Memory B cell (primary cell): ENCODE measurements at places on chromosomes 5 and 9.

GRCh38 chr9:110579862-110580219 lies 300 bp upstream of the SVEP1 start:
- no peak overlapping the region for H3K27ac ChIP-seq
- DNase-seq = no peak
- H3K4me3 ChIP-seq = no peak overlapping the region
- H3K36me3 ChIP-seq = peaks cover 2% of the 10 kb centered on the region
- H3K27me3 ChIP-seq = peaks cover 10% of the 10 kb centered on the region

GRCh38 chr5:60382716-60383115 lies 317.2 kb downstream of the DEPDC1B start:
- H3K36me3 ChIP-seq = no peaks in the 10 kb centered on the region
- H3K4me3 ChIP-seq = no peak overlapping the region
- no peak for DNase-seq
- no peak overlapping the region for H3K27ac ChIP-seq
- H3K4me1 ChIP-seq = peaks cover 13% of the 10 kb centered on the region

DNA sequence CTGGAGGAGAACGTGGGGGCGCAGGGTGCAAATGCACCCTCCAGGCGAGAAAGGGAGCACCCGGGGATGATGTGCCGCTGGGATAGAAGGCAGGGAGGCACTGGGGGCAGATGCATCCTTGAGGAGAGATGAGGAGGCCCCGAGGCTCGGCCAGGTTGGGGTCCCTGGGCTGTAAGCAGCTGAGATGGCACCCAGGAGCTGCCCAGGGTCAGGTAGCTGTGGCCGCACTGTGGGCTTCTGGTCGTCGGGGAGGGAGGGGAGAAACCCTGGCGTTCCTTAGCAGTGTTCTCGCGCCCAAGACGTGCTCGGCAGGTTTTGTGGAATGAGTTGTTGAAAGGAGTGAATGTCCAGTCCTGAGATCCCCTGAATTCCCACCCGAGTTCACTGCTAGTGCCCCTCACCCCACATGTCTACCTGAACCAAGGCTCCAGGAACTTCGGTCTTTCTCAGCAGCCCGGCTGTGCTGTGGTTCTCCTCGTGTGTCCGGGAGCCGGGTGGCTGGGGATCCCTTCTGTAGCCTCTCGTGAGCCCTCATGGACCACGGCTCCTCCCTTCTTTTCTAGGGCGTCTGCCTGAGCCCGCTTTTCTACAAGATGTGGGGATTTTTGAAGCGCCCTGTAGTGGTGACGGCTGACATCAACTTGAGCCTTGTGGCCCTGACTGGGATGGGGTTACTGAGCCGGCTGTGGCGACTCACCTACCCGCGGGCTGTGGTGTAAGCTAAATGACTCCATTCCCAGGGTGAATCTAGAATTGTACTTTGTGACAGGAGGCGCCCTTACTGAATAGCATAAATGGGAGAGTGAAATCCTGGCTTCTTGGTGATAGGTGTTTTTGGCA lies 1.1 kb downstream of the POMT1 start:
- H3K4me1 ChIP-seq = peaks cover 21% of the 10 kb centered on the region
- no peaks in the 10 kb centered on the region for H3K27me3 ChIP-seq
- peak overlapping the region; percentile 62 for H3K27ac ChIP-seq
- H3K4me3 ChIP-seq = peak overlapping the region; percentile 96
- peaks cover 2% of the 10 kb centered on the region for H3K36me3 ChIP-seq

DNA sequence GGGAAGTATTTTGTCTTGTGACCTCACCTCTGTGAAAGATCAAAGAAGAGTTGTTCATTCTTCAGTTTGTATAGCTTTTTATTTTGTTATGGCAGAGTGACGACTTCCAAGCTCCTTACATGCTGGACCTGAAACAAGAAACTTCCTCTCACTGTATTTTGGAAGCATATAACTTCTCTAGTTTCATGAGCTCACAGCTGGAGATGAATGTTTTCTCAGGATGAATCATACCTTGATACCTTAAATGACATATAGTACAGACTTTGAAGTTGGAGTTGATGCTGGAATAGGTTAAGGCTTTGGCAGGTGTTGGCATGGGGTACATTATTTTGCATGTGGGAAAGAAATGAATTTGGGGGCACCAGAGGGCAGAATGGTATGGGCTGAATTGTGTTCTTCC lies 112.5 kb downstream of the SLC25A46 start:
- no peak overlapping the region for H3K27ac ChIP-seq
- H3K4me3 ChIP-seq = no peak overlapping the region
- no peaks in the 10 kb centered on the region for H3K4me1 ChIP-seq
- no peaks in the 10 kb centered on the region for H3K36me3 ChIP-seq

DNA sequence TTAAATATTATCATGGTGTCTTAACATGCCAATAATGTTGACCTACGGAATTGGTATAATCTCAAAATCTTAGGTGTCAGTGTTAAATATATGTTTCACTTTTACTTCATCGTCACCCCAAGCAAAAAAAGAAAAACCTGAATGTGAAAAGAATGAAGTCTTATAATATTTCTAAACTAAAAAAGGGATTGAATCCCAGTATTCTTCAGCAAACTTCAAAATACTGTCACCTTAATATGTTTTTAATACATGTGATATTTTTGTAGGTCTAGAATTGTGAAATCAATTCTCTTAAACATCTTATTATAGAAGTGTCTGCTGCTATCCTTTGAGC lies 14.1 kb downstream of the UBE2D2 start:
- DNase-seq = no peak
- peak overlapping the region; percentile 57 for H3K4me3 ChIP-seq
- H3K36me3 ChIP-seq = peaks cover 6% of the 10 kb centered on the region
- H3K27me3 ChIP-seq = no peaks in the 10 kb centered on the region
- H3K4me1 ChIP-seq = peaks cover 44% of the 10 kb centered on the region
